Activated T-helper 1 cell treated with anti-CD3 and anti-CD28 coated beads, Interleukin-2, amount 50 U/mL, for 16 hours (primary cell): ENCODE measurements at places on chromosomes 7 and 10.

DNA sequence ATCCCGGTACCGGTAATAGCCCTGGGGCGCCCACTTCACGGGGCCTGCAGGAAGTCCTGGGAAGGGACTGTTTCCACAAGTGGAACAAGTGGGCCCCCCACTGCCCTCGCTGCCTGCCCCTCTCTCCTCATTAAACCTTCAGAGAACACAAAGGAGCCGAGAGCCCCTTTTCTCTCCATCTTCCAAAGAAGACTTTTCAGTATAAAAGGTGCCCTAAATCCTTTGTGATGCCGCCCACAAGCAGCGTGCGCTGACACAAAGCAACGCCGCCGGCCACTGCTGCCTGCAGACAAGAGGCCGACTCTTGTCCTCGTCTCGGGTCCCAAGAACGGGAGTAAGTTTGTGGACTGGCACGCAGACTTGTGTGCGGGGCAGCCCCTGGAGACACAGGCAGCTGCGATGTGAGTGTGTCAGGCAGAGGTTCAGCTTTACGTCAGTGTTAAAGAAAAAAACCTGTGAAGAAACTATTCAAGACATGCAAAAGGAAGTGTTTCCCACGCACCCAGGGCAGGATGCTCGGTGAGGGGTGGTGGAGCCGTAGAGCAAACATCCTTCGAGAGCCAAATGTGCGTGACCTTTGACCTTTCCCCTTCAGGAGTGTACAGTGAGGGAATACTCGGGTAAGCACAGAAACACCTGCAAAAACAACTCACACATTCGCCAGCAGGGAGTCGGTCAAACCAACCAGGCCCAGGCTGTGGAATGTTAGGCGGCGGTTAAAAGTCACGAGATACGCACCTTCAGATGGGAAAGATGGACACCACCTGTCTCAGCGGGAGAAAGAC is 118.2 kb downstream of the VIPR2 start:
- no peak for DNase-seq

DNA sequence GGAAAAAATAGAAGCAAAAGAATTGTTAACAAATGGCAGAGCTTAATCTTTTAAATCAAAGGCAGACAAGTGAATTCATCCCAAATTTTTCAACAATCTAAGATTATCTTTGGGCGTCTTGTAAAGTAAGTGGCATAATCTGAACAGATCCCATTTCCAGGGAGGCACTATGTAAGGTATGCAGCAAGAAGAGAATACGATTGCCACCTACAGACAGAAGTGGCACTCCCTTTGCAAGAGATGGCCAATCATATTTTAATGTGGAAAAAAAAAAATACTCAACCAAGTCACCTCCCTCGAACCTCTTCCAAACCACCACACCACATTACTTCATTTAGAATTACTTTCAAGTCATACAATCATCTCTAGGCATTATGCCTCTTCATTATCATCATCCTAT is 4.0 kb downstream of the GFRA1 start:
- DNase-seq: no peak

DNA sequence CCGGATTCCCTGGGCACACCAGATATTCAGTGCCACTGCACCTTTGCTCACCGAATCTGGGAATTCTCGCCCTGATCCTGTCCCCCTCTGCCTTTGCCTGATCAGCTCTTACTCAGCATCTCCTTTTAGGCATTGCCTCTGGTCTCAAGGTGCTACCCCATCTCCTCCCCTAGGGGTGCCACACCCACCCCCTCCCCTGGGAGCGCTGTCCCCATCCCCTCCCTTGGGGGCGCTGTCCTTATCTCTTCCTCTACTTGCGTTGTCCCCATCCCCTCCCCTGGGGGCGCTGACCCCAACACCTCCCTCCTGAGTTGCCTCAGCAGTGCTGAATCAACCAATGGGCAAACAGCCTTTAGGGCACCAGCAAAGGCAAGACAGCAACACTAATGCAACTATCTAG is 686.9 kb upstream of the FOXK1 start:
- DNase-seq: no peak

- no peak for DNase-seq
Observed at GRCh38 chr7:16171928-16172327, 249.4 kb downstream of the CRPPA start.

- DNase-seq: no peak
Observed at GRCh38 chr7:139739863-139740597, 37.8 kb downstream of the HIPK2 start.

- DNase-seq: no peak
Observed at GRCh38 chr10:132469197-132469884, 68.2 kb upstream of the INPP5A start.

DNA sequence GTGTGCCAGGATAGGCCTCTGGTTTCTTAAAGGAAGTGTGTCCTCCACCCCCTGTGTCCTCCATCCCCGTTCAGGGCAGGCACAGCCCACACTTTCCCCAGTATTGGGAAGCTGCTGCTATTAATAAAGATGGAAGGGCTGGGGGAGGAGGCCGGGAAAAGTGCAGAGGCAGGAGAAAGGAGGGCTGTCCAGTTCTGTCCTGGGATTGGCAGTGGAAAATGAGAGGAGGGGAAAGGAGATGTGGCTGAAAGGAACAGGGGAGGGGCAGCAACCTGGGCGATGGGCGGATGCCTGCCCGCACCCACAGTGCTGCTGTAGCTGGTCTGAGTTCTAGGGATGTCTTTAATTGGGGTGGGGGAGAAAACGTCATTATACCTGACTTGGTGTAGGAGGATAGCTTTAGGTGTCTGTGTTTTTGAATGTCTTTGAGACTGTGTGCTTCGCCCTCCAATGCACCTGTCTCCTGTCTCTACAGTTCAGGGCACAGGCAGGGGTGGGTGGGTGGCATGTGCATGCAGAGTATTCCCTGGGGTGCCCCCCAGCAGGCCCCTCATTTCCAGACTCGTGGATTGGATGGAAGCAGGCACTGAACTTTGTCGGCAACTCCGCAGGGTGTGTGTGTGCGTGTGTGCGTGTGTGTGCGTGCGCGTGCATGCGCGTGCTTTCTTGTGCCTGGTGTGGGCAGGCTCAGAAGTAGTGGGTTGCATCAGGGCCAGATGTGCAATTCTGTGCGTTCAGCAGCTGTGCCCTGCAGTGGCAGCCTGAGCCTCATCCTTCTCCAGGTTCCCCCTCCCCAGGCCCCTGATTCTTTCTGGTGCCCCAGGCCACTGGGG is 2.5 kb downstream of the TRIM8 start:
- peak; percentile 33 for DNase-seq

DNA sequence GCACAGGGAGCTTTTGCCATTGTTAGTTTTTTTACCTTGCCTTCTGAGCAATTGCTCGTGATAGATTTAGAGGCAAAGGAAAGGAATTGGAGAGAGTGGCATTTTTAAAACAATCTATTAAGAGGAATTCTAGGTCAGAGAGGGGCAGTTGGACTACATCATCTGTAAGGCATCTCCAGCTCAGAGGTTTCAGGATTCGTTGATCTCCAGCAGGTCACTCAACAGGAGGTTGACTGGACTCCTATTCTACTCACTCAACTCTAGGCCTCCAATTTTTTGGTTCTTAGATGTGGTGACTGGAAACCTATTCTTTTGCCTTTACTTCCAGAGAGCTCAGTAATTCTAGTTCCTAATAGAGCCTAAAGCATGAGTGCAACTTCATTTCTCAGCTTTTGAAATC is 42.8 kb downstream of the TBXAS1 start:
- DNase-seq: no peak

- DNase-seq: no peak
Observed at GRCh38 chr10:13074563-13075451, 25.2 kb upstream of the OPTN start.

DNA sequence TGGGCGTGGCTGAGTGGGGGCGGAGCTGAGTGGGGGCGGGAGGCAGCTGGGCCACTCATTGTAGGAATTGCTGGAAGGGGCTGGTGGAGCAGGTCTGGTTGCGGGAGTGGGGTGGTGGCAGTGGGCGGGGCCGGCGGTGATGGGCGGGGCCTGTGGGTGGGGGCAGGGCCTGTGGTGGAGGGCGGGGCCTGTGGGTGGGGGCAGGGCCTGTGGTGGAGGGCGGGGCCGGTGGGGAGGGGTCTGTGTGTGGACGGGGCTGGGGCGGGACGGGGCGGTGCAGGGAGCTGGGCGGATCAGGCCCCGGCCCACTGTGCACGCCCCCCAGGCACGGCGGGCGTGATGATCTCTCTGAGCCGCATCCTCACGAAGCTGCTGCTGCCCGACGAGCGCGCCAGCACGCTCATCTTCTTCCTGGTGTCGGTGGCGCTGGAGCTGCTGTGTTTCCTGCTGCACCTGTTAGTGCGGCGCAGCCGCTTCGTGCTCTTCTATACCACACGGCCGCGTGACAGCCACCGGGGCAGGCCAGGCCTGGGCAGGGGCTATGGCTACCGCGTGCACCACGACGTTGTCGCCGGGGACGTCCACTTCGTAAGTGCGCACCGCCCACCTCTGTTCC is 14.0 kb downstream of the SLC29A4 start:
- DNase-seq: peak; percentile 35

DNA sequence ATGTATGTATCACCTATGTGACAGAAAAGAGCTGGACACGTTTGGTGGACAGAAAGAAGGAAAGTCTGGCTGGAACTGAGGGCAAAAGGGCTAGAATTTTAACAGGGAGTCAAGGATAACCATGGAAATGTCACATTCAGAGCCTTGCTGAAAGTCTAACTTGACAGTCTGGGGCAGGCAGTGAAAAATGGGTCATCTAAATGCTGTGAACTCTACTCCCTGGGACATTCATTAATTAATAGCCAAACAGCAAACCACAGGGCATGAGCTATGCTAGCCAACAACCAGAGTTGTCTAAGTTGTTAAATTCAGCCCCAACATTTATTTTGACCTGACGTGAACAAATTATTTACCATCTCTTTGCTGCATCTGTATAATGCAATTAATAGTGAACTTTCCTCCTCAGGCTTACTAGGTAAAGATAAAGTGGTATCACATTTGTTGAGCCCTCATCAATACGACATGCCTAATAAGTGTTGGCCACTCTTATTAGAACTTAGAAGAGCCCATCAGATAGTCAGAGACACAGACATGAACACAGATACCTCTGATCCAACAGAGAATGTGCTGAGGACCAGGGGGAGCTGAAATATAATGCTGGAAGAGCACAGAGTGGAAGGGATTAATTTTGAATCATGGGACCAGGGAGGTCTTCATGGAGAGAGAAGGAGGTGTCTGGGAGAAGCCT is 109.9 kb downstream of the SORCS1 start:
- no peak for DNase-seq

DNA sequence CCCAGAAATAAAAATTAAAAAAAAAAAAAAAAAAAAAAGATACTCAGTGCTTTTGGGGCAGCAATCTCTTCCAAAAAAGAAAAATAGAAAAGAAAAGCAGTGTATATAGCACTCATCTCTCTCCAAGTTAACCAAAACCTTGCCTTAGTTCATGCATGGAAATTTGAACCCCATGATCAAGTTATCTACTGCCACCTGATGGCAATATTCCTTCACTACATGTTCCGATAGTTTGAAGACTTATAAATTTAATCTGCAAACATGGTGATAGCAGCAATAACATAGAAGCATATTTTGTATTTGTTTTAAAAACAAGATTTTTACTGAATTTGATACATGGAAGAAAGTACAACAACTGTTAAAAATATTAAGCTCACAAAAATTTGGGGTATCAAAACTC is 48.6 kb upstream of the SLIT1 start:
- DNase-seq: no peak

GRCh38 chr10:45408421-45409319 is 34.7 kb downstream of the ALOX5 start:
- DNase-seq: no peak

DNA sequence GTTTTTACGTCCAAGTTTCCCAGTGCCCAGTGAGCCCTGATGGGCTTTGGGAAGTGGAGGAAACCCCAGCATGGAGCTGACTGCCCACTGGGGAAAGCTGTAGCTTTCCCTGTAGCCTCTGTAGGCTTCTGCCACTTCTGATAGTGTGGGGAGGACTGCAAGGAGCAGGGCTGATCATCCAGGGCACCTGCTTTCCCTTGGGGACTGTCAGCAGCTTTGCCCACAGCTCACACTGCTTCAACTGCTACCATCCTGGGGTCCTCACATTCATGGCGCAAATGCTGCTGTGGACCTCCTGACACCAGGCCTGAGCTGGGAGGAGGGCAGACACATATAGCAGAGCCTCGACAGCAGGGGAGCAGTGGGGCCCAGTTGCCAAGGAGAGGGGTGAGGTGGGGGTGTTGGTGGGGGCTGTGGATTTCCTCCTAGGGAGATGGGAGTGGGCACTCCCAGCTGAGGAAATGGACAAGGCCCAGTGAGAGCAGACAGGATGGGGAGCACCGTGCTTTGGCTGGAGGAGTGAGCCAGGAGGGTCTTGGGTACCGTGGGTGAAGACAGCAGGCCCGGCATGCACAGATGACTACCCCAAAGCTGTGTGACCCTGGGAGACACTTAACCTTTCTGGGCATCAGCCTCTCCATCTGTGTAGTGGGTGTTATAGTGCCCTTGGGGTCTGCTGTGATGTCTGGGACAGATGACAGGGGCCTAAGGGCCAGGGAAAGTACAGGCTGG is 16.2 kb downstream of the RAMP3 start:
- DNase-seq: no peak

DNA sequence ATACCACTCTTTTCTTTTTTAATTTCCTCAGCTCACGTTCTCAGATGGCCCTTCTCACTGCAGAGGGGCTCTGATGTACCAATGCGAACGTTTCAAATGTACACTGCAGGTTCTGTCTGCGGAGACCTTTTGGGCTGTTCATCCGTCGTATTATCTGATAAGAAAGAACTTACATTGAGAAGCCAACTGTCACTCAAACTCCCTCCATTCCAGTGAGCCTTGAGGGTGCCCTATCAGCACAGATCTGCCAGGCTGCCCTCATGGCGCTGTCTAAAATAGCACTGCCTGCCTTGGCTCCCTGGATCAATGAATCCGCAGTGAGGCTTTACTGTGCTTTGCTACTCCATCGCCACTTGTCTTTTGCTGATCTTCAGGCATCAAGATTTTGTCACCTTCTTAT is 61.8 kb downstream of the ARL5B start:
- DNase-seq: no peak

- no peak for DNase-seq
Observed at GRCh38 chr7:51227861-51228260, 88.7 kb downstream of the COBL start.

DNA sequence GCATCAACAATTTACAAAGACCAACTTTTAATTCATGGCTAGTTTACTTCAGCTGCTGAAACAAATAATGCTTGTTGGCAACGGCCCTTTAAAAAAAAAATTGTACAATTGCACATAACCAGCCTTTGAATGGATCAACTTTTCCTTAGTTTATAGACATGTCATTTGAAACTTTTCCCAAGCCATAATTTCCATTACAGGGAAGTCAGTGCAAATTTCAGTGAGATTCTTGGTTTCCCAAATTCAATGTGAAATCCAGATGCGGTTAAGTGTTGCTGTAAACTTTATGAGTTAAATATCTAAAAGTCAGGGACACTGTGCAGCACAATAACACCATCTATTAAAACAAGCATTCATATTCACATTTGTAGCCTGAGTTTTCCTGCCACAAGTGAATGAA is 182.2 kb downstream of the JAZF1 start:
- no peak for DNase-seq

GRCh38 chr10:22500656-22501340 is 155.5 kb downstream of the SPAG6 start:
- no peak for DNase-seq

GRCh38 chr7:117023325-117023854 is 70.1 kb downstream of the ST7 start:
- DNase-seq: no peak

- DNase-seq: no peak
Observed at GRCh38 chr10:48608279-48608681, 3.4 kb upstream of the ARHGAP22 start.
